Muscle of leg (tissue), 16 donors: ENCODE measurements at places on chromosomes 13 and 19. TPM values are rescaled to one million over a fixed set of nuclear protein-coding genes. Genes with fewer than 3 reads are reported as not detected.

DNA sequence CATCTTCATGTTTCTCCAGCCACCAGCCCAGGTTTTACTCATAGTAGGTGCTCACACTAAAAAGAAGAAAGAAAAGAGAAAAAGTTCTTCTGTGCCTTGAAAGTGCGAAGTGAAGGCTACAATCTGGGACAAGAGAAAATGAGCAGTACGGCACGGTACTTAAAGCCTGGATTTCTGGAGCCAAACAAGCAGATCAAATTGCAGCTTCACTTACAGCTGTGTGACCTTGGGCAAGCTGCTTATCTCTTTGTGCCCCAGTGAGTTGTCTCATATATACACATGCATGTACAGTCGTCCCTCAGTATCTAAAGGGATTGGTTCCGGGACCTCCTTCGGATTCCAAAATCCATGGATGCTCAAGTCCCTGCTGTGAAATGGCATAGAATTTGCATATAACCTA lies 41.8 kb downstream of the GSX1 start:
- DNase-seq: no peak

- no peak for DNase-seq
Observed at GRCh38 chr13:45882626-45883025, 31.1 kb upstream of the SIAH3 start.

Gene C19orf18
- polyA plus RNA-seq: 1.7 TPM

Gene ZNF628
- polyA plus RNA-seq: 2.8 TPM
